ENCODE measurements at places on chromosomes 7 and 10.
A peak's percentile ranks its signal among the peaks of the same experiment; 100 is the strongest.

- DNase-seq, result peak; percentile 92
Measured at GRCh38 chr7:150322833-150323681, at the start of the genes ACTR3C and LRRC61. Gene ACTR3C (minus strand): TSS chr7:150323545. CDS start chr7:150295296, 28,249 bp downstream. Gene LRRC61 (plus strand): TSS chr7:150323355. CDS start chr7:150336862, 13,507 bp downstream.

DNA sequence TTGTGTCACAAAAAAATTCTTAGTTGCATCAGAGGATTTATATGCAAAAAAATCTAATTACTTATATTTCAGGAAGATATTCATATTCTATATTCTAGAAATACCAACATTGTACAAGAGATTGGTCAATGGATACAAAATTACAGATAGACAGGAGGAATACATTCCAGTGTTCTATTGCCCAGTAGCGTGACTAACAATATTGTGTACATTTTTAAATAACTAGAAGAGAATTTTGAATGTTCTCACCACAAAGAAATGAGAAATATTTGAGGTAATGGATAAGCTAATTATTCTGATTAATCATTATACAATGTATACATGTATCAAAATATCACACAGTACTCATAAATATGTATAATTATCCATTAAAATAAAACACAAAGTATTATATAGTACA, 253.3 kb downstream of the IPMK start:
- no peak for DNase-seq

DNA sequence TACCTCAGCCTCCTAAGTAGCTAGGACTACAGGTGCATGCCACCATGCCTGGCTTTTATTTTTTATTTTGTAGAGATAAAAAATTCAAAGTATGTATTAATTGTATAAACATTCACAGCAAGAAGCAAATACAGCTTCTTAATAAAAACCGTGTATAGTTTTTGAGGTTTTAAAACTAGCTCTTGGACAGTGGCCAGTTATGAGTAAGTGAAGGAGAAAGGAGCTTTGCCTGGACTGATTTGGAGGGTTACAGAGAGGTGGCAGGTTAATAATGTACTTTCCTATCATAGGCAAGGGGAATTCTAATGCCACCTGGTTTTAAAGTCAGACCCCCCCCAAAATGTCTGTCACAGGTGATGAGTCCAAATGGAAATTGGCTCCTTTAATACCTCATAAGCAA, 43.4 kb downstream of the ZNRF2 start:
- no peak for DNase-seq

- no peak for DNase-seq
Measured at GRCh38 chr10:124007102-124007772, 86.2 kb downstream of the CHST15 start.

DNA sequence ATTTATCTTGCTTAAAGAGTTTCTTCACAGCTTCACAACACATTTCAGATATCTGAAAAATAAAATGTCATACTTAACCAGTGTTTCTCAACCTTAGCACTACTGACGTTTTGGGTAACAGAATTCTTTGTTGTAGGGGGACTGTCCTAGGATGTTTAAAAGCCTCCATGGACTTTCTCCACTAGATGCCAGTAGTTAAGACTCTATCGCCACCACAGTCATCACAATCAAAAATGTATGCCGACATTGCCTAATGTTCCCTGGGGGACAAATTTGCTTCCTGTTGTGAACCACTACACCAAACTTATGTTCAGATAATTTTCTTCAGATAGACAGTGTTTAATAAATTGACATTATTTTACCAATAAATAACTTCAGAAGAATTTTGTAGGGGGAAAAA, 13.4 kb downstream of the NOC3L start:
- DNase-seq, result no peak

DNA sequence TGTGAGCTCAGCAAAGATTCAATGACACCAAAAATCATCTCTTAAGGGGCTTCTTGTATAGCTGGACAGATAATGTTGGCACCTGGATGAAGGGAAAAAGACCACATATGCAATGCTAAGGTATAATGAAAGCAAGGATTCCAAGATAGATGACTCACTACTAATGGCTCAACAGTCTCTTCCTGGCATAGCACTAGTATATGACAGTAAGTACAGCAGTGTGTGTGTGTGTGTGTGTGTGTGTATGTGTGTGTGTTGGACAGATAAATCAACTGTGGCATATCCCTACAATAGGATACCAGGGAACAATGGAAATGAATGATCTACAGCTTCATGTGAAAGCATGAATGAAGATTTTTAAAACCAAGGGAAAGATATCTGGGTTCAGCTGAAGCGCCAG, 257.1 kb downstream of the SFMBT2 start:
- no peak for DNase-seq

DNA sequence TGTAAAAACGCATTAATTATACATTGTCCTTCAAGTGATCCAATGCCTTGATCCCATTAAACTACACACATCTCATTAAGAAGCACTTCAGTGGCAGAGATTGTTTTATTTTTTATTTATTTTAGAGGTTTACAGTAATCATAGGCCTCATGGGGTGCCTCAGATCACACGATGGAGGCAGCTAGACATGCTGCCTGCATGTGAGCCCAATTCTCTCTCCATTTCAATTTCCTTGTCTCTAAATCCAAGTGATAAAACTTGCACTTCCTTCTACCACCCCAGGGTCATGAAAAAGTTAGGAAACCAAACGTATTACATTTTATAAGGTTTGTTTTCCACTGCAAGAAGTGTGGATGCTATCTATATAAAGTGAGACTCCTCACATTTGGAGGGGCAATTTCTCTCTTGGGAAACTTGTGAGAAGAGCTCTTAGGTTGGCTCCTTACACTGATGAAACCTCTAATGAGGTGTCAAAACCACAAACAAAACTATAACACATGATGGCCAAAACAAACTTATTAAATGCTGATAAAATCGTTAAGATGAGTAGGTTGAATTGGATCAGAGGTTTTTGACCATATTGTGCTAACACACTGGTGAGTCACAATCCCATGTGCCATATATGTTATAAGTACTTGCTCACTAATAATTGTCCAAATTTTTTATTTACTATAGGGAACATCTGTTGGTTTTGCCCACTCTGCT, 22.3 kb upstream of the XPNPEP1 start:
- no peak for DNase-seq
